Glutamatergic neuron (in vitro differentiated cells): ENCODE measurements at places on chromosomes 3 and 15.
A peak's percentile ranks its signal among the peaks of the same experiment; 100 is the strongest.

DNA sequence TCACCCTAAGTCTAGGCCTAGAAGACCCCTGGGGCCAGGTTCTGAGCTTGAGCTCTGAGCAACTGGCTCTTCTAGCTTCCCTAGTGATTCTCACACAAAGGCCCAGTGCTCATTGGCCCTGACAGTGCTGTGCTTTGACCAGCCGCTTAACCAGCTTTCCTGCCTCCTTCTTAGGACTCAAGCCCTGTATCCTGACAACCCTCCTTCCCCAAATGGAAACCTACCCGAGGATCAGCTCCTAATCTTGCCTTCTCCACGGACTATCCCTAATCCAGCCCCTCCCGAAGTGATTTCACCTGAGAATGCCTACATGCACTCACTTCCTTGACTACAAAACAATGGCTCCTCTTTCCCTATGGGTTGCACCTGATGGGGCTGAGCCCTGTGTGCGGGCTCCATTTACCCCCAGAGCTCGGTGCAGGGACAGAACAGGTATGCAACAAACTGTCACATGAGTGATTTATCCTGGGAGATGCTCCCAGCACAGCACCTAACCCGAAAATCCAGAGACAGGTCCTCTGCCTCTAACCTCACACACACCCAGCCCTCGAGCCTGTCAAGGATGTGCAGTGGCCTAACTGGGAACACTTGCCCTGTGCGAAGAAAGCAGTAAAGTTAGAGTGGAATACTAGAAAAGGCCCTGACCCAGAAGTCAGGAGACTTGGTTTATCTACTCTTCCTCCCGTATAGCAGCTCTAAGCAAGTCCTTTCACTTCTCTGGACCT is 2.3 kb downstream of the MEGF11 start:
- DNase-seq: no peak
- H3K27ac ChIP-seq: no peak overlapping the region
- H3K27me3 ChIP-seq: peaks cover 22% of the 10 kb centered on the region

GRCh38 chr3:128753715-128754114 is 27.7 kb downstream of the RAB7A start:
- H3K4me1 ChIP-seq: peaks cover 9% of the 10 kb centered on the region
- H3K4me3 ChIP-seq: no peak overlapping the region
- H3K27ac ChIP-seq: no peak overlapping the region
- DNase-seq: no peak
- peaks cover 29% of the 10 kb centered on the region for H3K36me3 ChIP-seq

- peaks cover 6% of the 10 kb centered on the region for H3K36me3 ChIP-seq
- no peak overlapping the region for H3K4me3 ChIP-seq
- no peaks in the 10 kb centered on the region for H3K4me1 ChIP-seq
- H3K27ac ChIP-seq: no peak overlapping the region
- no peak for DNase-seq
These were observed 43.1 kb upstream of the SLC25A36 start for GRCh38 chr3:140898340-140899180.

DNA sequence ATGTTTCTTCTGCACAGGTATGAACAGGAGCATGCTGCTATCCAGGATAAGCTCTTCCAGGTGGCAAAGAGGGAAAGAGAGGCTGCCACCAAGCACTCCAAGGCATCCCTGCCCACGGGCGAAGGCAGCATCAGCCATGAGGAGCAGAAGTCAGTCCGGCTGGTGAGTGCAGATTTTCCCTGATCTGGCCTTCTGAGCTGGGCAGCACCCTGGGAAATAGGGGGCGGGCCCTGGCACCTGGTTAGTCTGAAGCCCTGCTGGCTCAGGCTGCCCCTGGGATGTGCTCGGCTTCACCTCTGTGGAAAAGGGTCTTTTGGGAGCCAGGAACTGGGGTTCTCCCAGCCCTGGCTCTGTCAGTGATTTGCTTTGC is 29.0 kb downstream of the CHCHD6 start:
- DNase-seq: no peak
- peaks cover 21% of the 10 kb centered on the region for H3K4me1 ChIP-seq
- no peak overlapping the region for H3K4me3 ChIP-seq
- no peak overlapping the region for H3K27ac ChIP-seq

GRCh38 chr3:156300371-156300770 is 180.0 kb downstream of the KCNAB1 start:
- no peak for DNase-seq
- H3K36me3 ChIP-seq: no peaks in the 10 kb centered on the region
- no peak overlapping the region for H3K4me3 ChIP-seq
- peaks cover 42% of the 10 kb centered on the region for H3K4me1 ChIP-seq

GRCh38 chr3:120765830-120766493 is 23.4 kb downstream of the GTF2E1 start:
- H3K4me3 ChIP-seq: peak overlapping the region; percentile 73
- H3K36me3 ChIP-seq: no peaks in the 10 kb centered on the region
